ENCODE measurements at places on chromosomes 3 and 15.

- DNase-seq = no peak
Observed at GRCh38 chr15:67762610-67763368, 62.5 kb upstream of the SKOR1 start.

- no peak for DNase-seq
Observed at GRCh38 chr3:72959336-72959735, 37.3 kb upstream of the PPP4R2 start.

- no peak for DNase-seq
Observed at GRCh38 chr3:54243960-54244682, 121.8 kb downstream of the CACNA2D3 start.

- DNase-seq = peak; percentile 78
Observed at GRCh38 chr3:112043621-112044201, 9.2 kb downstream of the TMPRSS7 start.
